NCI-H1930 (cell line): ENCODE measurements at places on chromosomes 1 and 21.

DNA sequence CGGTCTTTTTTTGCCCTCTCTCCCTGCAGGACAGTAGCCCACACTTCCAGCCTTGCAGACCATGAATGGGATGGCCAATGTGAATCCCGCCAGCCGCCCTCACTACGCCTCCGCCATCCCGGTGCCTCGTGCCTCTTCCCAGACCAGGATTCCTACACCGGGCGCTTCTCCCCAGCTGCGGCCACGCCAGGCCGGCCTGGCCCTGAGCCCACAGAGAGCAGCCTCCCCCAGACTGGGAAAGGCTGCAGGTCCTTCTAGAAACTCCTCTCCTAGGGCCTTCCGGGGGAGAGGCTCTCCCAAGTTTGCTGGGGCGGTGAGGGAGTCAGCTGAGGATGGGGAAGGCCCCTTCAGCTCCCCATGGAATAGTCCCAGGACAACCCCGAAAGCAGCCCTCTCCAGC, 83.9 kb downstream of the NAV1 start:
- no peak for DNase-seq

DNA sequence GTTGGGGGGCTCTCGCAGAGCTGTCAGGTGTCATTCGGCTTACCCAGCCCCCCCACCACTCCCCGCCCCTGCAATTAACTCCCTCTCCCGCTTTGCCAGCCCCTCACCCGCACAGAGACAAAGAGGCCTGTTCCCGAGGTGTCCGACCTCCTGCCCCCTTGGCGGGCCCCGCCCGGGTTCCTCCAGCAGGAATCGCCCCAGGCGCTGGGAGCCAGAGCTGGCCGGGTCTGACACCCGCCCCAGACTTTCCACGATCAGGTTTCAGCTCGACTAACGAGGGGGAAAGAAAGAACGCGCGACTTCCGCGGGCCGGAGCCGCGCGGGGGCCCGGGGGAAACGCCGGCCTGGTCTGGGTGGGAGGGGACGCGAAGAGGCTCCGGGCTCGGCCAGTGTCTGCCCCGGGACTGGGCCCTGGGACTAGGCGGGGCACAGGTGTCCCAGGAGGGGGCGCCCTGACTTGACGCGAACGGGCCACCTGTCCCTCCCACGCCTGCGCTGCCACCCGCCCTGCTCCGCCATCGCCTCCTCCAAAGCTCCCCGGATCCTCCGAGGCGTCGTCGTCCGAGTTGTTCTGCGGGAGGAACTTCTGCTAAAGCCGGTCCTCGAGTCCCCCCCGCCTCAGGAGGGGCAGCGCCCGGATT, 36.4 kb upstream of the HHAT start:
- peak; percentile 66 for DNase-seq

- no peak for DNase-seq
These were observed 10.6 kb upstream of the KCNN3 start for GRCh38 chr1:154880671-154881070.

- no peak for DNase-seq
These were observed 271.1 kb downstream of the PTPRC start for GRCh38 chr1:198909973-198910372.

- DNase-seq = no peak
These were observed 121.8 kb downstream of the SYF2 start for GRCh38 chr1:25110485-25110884.

- DNase-seq = no peak
These were observed 16.1 kb downstream of the EIF2B3 start for GRCh38 chr1:44970317-44970716.

DNA sequence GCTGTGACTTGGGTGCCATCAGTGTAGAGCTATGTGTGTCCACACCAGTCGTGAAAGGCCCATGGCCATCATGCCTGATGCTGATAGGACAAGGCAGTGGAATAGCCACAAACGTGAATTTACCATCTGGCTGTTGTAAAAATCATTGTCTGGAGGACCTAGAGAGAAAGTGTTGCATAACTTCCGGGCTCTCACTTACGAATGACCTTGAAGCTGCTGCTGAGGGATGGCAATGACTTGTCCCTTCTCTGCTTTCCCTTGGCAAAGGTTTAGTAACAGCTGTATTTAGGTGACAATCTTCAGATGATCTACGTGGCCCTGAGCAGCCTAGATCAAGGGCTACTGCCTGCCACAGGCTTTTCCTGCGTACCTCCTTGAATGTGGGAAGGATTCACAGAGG, 5.8 kb downstream of the ATP1B1 start:
- DNase-seq = no peak

DNA sequence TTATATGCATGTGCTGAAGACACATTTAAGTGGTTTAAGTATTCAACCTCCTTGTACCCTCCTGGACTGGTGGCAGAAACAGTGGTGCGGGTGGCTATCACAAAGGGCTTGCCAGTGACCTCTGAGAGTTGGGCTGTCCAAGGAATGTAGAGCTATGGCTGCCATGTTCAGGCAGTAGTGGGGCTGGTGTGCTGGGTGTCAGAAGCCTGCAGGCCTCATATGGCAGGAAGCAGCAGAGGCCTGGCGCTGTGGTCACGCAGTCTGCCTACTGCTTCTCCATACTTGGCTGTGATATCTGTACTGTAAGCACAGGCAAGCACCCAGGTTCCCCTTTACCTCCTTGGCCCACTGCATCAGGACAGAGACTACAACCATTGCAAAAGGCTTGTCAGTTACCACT, 870.0 kb downstream of the LRRIQ3 start:
- DNase-seq = no peak

DNA sequence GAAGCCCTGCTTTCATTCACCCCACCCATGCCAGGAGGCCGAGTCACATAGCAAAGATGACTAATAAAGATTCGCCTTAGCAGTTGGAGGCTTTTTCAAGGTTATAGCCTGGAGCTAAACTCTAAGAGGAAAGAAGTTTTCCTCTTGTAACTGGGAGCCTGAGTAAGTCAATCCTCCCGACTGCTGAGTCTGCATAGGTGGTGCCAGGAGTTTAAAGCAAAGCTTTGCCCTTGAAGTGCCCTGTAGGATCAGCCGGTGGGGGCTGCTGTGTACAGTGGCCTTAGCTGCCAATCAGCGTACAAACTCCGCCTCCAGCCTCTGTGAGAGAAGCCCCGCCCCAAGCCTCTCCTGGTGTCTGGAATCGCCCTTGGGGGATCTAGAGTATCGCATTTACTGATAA, 147.5 kb upstream of the SPATA6 start:
- DNase-seq = no peak

DNA sequence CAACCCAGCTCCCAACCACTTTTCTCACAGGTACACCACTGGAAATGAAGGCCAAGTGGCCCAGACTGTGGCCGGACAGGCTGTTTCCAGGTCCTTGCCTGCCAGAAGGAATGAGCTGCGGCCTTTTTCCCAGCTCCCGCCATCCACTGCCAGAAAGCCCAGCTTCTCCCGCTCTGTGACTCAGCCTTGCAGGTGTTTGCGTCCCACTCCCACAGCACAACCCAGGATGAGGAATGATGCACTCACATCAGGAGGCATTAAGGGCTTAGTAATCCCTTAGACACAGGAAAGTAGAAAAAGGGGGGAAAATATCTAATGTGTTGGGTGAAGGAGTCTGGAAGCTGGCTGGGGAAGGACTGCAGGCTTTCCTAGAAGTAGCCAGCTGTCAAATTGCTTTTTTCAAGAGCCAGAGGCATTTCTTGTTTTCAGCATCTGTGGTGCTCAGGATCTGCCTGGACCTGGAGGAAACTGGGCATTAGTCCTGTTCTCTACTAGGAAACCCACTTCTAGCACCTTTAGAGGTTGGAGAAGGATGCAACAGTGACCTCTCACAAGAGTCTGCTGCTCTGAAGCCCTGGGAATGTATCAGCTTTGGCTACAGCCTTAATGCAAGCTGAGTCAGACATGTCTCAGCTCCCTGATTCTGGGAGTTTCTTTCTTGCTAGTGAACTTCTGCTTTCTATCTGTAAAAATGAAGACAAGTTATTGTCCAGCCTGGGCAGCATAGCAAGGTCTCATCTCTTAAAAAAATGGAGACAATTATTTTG, 13.2 kb upstream of the MAP1LC3C start:
- DNase-seq = no peak

DNA sequence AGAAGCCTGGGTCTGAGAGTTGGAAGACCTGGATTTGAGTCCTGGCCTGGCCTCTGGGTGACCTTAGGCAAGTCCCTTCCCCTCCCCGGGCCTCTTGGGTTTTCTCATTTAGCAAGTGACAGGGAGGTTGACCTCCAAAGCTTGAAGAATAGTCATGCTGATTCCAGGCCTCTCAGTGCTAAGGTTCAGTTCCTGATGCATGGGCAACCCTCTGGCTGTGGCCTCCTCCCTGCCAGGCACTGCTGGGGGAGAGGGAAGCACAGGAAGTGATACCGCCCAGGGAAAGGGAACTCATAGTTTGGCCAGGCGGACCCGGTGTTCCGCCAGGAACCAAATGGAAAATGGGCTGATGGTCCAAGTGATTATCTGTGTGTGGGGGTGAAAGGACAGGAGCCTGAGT, 23.6 kb upstream of the WASF2 start:
- no peak for DNase-seq

- DNase-seq = no peak
These were observed 9.8 kb downstream of the BTG3 start for GRCh38 chr21:17602874-17603273.

- DNase-seq = no peak
These were observed 12.8 kb upstream of the E2F2 start for GRCh38 chr1:23543707-23544443.

DNA sequence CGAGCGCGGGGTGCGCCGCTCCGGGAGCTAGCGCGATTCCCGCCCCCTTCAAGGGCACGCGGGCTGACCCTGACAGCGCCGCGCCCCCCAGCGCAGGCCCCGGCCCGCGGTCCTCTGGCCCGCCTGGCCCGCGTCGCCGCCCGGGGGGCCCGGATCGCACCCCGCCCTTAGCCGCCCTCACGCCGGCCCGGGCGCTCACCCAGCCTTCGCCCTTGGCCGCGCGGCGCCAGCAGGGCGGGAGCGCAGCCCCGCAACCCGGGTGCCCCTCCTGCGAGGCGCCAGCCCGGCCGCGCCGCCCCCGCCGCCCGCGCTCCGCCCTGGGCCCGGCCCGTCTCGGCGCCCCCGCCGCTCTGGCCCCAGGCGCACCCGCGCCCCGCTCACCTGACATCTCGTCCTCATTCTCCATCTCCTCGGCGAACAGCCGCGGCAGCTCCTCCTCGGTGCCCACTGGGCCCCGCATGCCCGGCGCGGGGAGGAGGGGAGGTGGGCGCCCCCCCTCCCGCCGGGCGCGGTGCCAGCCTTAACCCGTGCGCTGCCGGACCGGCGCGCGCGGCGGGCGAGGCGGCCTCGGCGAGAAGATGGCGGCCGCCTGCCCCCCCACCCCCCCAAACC, 451 bp downstream of the CHD5 start:
- DNase-seq = no peak

GRCh38 chr1:164423136-164423535, 135.8 kb upstream of the PBX1 start:
- DNase-seq = no peak

- peak; percentile 90 for DNase-seq
These were observed at the start of gene GNAI3 for GRCh38 chr1:109548321-109549267. GNAI3 (plus strand) TSS chr1:109548615; CDS start chr1:109548721, 106 bp downstream.

GRCh38 chr1:44235808-44236207, 22.5 kb downstream of the DMAP1 start:
- DNase-seq = no peak

GRCh38 chr1:2029561-2029960, 10.4 kb downstream of the GABRD start:
- no peak for DNase-seq

DNA sequence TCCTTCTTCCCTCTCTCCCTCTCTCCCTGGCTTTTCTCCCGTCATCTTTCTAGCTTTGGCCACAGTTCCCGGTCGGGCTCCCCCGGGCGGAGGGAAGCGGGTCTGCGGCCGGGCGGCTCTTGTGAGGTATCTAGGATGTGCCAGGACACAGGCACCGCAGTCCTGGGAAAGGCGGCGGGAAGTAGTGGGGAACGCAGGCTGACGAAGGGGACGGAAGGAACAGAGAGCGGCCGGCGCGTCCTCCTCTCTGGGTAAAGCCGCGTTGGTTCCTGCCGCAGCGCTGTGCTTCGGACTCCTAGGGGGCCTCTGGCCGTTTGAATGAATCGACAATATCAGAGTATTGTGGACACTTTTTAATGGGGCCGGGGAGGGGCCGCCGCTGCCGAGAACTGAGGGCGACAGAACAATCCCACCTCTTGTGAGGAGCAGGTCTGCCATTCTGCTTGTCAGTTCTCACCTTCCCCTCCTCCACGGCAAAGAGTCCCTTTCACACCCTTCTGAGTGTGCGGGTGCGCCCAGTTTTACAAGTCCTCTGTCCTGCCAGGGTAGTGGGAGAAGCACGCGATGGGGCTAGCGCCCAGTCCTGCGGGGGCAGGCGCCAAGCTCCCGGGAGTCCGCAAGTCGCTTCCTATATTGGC, 1.2 kb upstream of the LHX9 start:
- DNase-seq = peak; percentile 60

DNA sequence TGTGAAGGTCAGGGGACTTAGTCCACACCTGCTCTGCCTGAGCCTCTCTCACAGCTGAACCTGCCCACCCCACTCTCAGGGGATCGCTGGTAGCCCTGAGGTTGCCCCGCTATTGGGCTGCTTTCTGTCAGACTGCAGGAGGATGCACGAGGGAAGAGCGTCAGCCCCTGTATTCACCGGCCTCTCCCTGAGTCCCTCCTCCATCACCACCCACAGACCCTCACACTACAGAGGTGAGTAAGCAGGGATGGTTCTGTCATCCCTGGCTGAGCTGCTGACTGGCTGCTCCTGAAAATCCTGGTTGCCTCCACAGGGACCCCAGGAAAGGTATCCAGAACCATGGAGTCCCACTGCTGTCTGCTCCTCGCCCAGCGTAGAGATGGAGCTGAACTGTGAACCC, 118.7 kb downstream of the SYT2 start:
- no peak for DNase-seq

- DNase-seq = no peak
These were observed 3.8 kb downstream of the LMX1A start for GRCh38 chr1:165352442-165353293.
